ENCODE measurements at places on chromosomes 5 and 9.

DNA sequence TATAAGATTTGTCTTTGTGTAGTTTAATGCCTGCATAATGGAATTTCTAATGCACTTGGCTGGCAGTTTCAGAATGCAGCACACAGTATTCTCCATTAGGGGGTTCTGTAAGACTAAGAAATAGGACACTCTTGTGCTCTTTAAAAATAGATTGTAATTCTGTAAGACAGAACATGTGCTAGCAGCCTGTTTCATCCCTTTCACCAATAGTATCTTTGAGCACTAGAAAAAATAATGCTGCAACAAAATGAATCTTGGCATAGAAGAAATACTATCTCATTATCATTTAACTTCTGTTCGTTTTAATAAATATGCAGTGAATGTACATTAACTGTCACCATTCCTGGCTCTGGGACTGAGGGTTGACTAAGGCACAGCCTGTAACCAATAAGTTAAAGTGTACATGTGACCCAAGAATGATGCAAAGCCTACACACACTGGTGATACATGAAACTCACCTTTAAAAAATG, 23.8 kb upstream of the ZNF622 start:
- DNase-seq, result no peak

- DNase-seq, result peak; percentile 71
Measured at GRCh38 chr9:93091453-93092081, 4.5 kb upstream of the CARD19 start.

DNA sequence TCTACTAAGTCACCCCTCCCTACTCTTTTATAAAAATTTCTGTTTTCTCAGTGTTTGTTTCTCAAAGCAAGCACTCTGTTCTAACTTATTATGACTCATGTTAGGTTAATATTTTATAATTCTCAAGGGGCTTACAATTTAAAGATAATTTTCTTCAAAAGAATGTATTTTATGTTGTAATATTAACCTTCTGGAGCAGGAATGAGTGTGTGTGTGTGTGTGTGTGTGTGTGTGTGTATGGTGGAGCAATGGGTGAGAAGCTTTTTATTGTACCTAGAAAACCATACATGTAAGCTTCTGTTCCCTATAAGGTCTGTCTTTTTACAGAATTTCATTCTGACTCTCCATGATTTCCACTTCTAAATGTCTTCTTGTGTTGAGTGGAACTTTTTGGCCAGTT, 63.0 kb downstream of the PBX3 start:
- no peak for DNase-seq

GRCh38 chr5:169301386-169301934, 521 bp upstream of the SLIT3 start:
- no peak for DNase-seq

- DNase-seq, result no peak
Measured at GRCh38 chr9:130952065-130952762, 13.2 kb upstream of the FIBCD1 start.

- peak; percentile 36 for DNase-seq
Measured at GRCh38 chr9:127862075-127863011, 7.9 kb upstream of the ENG start.

- no peak for DNase-seq
Measured at GRCh38 chr5:138829341-138829740, 45.8 kb downstream of the LRRTM2 start.

DNA sequence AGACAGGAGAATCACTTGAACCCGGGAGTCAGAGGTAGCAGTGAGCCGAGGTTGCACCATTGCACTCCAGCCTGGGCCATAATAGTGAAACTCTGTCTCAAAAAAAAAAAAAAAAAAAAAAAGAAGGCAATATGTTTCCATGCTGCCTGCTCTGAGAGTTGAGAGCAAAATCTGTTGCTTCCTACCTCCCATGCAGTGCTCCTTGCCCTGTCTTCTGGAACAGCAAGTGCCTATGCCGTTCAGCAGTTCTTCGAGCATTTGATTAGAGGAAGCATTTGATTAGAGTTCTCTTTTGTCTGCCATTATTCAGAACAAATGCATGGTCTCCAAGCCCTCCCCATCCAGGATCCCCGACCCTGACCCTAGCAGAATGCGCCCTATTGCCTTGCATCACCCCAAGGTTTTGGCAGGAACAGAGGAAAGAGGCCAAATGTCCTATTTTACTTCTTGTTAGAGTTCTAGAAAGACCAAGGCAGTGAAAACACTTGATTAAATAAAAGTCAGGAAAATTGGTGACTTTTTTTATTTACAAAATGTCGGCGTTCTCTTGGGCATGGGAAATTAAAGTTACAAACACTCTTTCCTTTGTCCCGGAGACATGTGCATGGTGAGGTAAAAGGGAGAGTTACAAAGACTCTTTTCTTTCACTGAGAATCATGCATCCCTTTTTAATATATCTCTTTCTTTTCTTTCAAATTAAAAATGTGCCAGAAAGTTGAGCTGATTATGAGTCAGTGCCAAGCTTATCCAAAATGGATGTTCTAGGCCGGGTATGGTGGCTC, 27.8 kb upstream of the FSD1L start:
- DNase-seq, result no peak

- DNase-seq, result no peak
Measured at GRCh38 chr5:109125755-109126429, 283.9 kb downstream of the PJA2 start.

DNA sequence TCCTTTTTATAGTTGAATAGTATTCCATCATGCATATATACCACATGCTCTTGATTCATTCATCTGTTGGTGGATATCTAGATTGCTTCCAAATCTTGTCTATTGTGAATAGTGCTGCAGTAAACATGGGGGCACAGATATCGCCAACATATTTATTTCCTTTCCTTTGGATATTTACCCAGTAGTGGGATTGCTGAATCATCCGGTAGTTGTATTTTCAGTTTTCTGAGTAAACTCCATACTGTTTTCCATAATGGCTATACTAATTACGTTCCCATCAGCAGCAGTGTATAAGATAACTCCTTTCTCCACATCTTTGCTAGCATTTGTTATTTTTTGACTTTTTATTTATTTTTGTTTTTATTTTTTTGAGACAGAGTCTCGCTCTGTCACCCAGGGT, 3.3 kb downstream of the SNX2 start:
- DNase-seq, result no peak

GRCh38 chr5:65013166-65013565, 244.4 kb downstream of the CWC27 start:
- no peak for DNase-seq

GRCh38 chr5:33465120-33465519, 24.4 kb downstream of the TARS1 start:
- no peak for DNase-seq

GRCh38 chr9:35076848-35077247, 2.9 kb downstream of the FANCG start:
- no peak for DNase-seq

DNA sequence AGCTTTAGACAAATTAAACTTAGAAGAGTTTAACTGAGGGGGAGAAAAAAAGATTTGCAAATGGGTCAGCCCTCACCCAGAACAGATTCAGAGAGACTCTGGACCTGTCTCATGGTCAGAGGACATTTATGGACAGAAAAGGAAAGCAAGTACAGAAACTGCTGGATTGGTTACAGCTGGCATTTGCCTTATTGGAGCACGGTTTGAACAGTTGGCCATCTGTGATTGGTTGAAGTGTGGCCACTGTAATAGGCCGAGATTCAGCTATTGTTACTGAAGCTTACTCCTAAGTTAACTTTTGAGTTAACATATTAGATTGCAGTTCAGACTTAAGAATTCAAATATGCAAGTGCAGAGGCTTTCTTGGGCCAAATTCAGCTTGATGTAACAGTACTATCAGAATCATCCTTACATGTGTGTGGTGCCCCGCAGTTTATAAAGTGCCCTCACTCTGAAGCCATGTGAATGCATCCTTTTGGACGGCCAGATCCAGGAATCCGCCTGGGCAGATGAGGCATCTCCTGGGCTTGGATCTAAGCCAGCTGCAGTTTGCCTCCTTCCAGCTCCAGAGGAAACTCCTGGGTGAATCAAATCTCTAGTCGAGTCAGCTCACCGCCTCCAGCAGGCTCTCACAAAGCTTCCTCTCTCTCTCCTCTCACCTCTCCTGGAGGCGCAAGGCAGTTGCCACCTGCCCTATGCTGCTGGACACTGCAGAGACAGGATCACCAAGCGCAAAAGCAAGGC, 165.2 kb downstream of the ADAMTS12 start:
- DNase-seq, result no peak

GRCh38 chr5:87034557-87034956, 233.1 kb upstream of the RASA1 start:
- no peak for DNase-seq

GRCh38 chr5:45336464-45336863, 359.7 kb downstream of the HCN1 start:
- no peak for DNase-seq

GRCh38 chr9:71891557-71892189, 19.3 kb downstream of the ABHD17B start:
- DNase-seq, result no peak

DNA sequence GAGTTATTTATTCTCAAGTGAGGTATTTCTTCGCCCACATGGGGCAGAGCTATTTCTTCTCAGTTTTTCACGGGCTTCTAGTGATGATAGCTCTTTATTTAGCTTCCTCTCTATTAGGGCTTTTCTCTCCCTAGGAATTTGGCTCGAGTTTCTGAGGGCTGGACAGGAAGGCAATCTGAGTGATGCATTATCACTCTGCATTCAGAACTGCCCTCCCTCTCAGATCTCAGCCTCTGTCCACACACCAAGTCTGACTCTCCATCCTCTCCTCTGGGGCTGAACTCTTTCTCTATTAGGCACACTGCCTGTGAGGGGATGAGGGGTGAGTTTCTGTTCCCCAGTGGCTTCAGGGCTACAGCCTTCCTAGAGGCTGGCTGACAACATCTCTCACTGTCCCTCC, 14.9 kb upstream of the SCAMP1 start:
- no peak for DNase-seq

DNA sequence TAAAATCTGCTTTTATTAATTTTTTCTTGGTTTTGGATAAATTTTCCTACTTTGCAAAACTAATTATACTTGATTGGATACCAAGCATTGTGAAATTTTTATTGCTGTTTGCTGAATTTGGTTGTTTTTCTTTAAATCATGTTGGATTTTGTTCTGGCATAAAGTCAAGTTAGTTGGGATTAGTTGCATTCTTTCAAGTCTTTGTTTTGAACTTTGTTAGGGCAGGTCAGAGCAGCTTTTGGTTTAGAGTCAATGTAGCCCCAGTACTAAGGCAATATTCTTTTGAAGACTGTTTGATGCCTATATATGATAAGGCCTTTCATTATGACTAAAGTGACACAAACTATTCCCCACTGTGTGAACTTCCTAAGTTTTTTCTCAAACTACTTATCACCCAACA, 531.1 kb downstream of the RASEF start:
- no peak for DNase-seq

DNA sequence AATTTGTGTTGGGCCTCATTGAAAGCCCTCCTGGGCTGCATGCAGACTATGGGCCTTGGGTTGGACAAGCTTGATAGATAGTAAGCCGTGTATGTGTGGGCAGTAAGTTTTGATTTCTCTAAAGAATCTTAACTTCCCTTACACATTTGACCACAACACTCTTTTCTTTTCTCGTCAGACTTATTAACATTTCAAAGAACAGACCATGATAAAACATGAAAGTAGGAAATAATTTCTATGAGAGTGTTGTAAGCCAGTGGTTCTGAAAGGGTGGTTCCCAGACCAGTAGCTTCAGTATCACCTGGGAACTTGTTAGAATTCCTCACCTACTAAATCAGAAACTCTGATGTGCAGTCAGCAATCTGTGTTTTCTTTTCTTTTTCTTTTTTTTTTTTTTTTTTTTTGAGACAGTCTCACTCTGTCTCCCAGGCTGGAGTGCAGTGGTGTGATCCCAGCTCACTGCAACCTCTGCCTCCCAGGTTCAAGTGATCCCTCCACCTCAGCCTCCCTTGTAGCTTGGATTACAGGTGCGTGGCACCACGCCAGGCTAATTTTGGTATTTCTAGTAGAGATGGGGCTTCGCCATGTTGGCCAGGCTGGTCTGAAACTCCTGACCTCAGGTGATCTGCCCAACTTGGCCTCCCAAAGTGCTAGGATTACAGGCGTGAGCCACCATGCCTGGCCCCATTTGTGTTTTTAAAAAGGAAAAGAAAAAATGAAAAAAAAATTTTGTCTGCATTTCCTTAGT, 20.0 kb upstream of the GCNT1 start:
- no peak for DNase-seq

DNA sequence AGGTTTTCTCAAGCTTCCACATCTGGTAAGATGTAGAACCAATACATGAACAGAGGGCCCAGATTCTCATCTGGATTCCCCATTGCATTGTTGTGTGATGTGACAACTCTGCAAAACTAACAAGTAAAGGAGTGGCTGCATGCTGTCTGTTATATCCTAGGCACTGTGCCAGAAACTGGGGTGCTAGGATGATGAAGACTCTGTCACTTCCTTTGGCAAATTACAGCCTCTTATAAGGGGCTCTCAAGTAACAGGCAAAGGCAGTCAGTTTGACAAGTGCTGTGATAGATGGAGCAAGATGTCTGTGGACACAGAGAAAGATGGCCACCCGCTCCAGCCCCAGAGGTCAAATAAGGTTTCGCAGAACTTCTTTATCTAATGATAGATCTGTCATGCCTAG, 115.7 kb downstream of the PAPPA start:
- DNase-seq, result no peak

- no peak for DNase-seq
Measured at GRCh38 chr9:1171546-1171945, 121.4 kb downstream of the DMRT2 start.

DNA sequence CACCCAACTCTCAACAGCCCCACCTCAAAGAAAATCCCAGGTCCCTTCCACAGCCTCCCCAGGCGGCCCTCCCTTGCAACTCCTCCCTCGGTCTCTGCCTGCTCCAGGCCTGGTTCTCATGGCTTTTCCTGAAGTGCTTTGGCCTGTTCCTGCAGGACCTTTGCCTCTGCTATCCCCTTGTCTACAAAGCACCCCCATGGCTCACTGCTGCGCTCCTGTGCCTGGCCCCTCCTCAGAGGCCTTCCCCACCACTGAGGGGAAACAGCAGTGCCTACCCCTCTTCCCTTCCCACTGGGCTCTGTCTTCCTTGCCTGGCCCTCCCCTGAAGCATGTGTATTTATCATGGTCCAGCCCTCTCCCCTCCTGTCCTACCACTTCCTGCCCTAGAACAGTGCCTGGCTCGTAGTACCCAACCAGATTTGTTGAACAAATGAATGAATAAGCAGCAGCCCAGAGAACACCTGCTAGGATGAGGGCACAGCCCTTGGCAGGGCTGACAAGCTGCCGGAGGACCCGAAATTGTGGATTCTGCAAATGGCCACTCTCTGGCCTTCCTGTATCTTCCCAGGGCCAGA, 68.6 kb upstream of the LRRTM2 start:
- no peak for DNase-seq

DNA sequence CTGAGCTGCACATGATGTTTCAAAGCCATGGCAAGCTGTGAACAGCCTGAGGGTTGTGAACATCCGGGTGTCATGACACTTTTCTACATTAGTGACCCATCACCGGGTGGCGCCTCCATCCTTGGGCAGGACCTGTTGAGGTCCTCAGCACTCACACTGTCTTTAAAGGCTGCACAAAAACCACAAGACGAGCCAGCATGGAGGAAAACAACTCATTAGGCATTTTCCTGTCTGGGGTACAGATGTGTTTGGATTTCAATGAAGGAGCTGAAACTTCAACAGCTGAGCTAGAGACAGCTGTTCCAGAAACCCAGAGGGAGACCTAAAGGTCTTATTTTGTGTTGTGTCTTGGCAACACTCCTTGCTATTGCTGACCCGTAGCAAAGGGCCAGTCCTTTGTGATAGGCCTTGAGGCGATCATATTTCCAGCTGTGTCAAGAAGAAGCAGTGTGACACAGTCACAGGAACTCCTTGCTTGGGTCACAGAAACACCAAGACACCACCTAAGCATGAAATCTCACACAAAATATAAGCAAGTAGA, 151.8 kb upstream of the VLDLR start:
- no peak for DNase-seq

- no peak for DNase-seq
Measured at GRCh38 chr9:106868087-106868486, 5.1 kb downstream of the ZNF462 start.

All from activated naive CD4-positive, alpha-beta T cell treated with Interleukin-2 at 50 U/mL for 16 hours (primary cell).